Hypothalamus (tissue), 51 donors: ENCODE measurements at places on chromosomes 4 and X.

GRCh38 chr4:168699224-168699878, 202.5 kb downstream of the PALLD start:
- DNase-seq = no peak

GRCh38 chr4:3225936-3226335, 23.0 kb upstream of the MSANTD1 start:
- no peak for DNase-seq

DNA sequence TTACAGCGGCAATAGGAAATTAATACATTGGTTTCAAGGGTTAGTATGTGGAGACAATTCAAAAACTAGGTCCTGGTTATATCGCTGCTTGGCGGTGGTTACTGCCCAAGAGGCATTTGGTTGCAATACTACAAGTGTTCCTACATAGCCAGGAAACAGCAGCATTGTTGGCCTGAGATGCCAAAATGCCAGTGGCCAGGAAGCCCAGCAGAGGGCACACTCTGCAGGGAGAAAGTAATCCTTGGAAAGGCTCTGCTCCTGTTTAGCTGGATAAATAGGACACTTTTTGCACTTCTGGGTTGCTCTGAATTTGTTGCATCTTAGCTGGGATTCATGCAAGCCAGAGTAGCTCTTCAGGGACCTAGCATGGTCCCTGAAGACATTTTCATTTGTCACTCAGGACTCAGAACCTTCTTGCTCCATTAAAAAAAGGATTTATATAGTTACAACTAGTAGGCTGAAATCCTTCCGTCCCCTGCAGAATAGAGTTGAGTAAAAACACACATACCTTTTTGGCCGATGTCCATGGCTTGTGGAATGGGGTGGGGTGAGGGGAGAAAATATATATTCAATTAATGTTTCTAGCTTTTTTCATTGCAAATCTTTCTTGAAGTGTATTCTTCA, 8.1 kb upstream of the GPR119 start:
- DNase-seq = peak; percentile 45

- DNase-seq = no peak
These were observed 974.9 kb downstream of the PCDH18 start for GRCh38 chr4:136557396-136557795.

- DNase-seq = no peak
These were observed 958.8 kb downstream of the PCDH18 start for GRCh38 chr4:136573460-136573859.

- no peak for DNase-seq
These were observed 96.5 kb downstream of the DCAF12L1 start for GRCh38 chrX:126456136-126456535.

- no peak for DNase-seq
These were observed 59.1 kb downstream of the LUZP4 start for GRCh38 chrX:115348446-115349225.
